ENCODE measurements at places on chromosomes 5 and 9.

- DNase-seq: no peak
Measured at GRCh38 chr5:35745193-35745592, 111.5 kb upstream of the IL7R start.

- no peak for DNase-seq
Measured at GRCh38 chr5:5686356-5686755, 263.9 kb downstream of the ICE1 start.

- no peak for DNase-seq
Measured at GRCh38 chr9:99035313-99035712, 69.6 kb upstream of the TGFBR1 start.

- no peak for DNase-seq
Measured at GRCh38 chr9:130128251-130128650, 44.0 kb upstream of the NCS1 start.

DNA sequence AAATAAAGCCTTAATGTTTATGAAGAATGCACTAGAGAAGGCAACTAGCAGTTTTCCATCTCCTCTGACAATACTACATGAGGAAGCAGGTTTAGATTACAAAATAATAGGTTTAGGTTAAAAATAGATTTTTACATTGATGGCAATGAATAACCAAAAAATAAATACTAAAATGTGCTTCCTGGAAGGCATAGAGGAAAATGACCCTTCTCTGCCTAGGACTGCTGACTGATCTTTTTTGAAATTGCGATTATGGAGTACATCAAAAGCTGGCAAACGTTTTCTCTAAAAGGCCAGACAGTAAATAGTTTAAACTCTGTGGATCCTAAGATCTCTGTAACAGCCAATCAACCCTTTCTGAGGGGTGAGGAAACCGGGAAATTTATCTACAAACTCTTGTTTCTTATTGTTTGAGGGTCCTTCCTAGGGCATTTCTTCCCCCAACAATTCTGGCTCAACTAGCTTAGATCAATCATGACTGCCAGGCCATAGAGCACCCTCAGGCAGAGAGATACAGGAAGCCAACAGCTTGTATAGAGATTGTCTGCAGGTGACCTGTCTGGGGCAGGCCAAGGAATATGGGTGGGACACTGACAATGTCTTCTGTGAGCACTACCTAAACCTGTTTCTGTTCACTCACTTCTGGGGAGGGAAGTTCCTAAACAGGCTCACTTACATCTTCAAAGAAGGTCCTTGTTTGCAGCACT, 67.3 kb downstream of the MROH2B start:
- no peak for DNase-seq

- no peak for DNase-seq
Measured at GRCh38 chr5:160341309-160341870, 29.0 kb upstream of the CCNJL start.

DNA sequence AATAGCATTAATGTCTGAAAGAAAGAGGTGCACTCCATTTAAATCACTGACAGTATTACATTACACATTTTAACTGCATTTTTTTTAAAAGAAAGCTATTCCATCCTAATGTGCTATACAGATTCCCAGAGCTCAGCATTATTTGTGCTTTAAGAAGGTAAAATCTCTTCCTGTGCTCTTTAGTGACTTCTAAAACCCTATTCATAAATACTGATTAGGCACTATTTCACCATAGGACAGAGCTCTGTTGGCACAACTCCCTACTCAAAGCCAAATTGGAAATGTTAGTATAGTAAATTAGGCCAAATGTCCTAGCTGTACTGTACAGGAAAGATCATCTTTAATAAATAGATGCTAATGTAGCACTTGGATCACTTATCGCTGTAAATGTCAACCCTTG, 262.5 kb downstream of the TUSC1 start:
- no peak for DNase-seq

- peak; percentile 98 for DNase-seq
Measured at GRCh38 chr5:121968910-121969607, 7.3 kb downstream of the SRFBP1 start.

GRCh38 chr5:38866362-38867031, 20.7 kb downstream of the OSMR start:
- DNase-seq: no peak

DNA sequence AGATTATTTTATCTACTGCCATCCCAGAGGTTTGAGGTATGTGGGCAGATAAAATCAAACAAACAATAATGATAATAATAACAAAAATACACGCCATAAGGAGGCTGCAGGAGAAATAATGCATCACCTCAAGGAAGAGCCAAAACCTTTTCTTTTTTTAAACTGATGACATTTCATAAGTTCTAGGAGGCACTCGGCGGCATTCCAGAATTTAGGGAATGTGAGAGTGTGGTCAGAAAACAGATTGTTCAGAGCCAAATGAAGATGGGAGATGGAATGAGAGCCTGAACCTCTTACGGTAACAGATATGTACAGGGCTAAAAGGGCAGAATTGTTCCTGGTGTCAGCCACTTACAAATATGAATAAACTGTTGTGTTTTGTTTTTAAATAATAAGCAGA, 615.0 kb upstream of the CHD1 start:
- no peak for DNase-seq

GRCh38 chr5:9045946-9046345, 499.9 kb downstream of the SEMA5A start:
- DNase-seq: no peak

DNA sequence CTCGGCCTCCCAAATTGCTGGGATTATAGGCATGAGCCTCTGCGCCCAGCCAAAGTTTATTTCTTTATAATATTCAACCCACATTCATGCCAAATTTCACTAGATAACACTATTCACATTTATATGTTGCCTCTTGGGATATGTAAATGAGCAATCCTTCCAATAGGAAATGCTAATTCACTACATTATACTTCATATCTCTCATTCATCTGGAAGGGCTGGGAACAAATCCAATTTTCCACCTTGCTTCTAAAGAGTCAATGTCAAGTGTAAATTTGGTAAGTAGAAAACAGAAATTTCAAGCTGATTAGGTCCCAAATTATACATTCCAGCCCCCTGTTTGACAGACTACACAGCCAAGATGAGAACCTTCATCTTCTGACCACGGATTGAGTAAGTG, 385.5 kb downstream of the GLIS3 start:
- DNase-seq: no peak

- no peak for DNase-seq
Measured at GRCh38 chr9:6907772-6908381, 150.1 kb downstream of the KDM4C start.

All from HS-5 (cell line).